ENCODE measurements at places on chromosomes 4 and X.

GRCh38 chrX:113274345-113274744 is 433.7 kb upstream of the AMOT start:
- no peak for DNase-seq

DNA sequence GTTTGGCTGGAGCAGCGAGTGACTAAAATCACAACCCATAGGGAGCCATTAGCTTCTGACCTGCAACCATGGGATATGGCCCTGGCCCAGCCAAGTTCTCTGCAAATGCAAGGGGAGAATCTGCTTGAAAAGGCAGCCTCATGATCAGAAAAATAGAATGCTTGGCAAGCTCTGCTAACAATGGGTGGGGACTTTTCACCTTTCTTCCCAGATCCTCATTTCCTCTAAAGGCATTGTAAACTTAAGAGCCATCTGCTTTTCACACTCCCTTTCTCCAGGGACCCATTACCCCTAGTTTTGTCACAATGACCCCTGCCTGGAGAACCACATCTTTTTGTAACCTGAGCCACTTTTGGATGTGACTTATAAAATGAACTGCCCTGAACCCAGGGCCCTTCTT is 104.3 kb downstream of the PARM1 start:
- no peak for DNase-seq

GRCh38 chr4:152269448-152270191 is 266.3 kb downstream of the FBXW7 start:
- no peak for DNase-seq

DNA sequence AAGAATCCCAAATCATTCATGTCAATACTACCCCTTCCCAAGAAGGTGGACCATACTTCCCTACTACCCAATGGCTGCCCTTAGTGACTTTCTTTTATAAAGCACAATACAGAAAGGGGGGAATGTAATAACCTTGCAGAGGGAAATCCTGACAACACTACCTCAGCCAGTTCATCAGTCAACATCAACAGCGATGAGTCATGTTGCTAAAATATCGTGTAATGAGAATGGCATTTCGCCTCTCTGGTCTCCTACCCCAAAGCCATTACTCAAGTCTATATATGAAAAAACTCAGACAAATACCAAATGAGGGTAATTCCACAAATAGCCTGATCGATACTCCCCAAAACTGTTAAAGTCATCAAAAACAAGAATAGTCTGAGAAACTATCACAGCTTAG is 3.3 kb upstream of the MAGEA8 start:
- no peak for DNase-seq

- no peak for DNase-seq
These were observed 77.5 kb downstream of the UCHL1 start for GRCh38 chr4:41334182-41334581.

GRCh38 chr4:3213106-3213425 is 35.9 kb upstream of the MSANTD1 start:
- no peak for DNase-seq

GRCh38 chr4:141255016-141255415 is 34.3 kb downstream of the ZNF330 start:
- DNase-seq: no peak

DNA sequence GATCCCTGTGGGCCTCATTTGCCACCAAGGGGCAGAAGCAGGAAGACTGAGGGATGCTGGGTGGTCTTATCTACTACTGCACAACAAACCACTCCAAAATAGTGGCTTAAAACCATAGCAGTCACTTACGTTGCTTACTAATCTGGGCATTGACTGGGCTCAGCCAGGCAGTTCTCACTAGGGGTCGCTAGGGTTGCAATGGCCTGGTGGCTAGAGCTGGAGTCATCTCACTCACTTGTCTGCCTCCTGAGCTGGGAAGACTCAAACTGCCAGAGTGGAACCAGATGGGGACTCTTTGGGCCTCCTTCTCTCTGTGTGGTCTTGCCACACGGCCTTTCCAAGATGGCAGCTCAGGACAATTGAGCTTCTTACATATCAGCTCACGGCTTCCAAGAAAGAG is 216.3 kb upstream of the BCOR start:
- DNase-seq: no peak

- no peak for DNase-seq
These were observed 93.4 kb downstream of the REPS2 start for GRCh38 chrX:17039826-17040225.

DNA sequence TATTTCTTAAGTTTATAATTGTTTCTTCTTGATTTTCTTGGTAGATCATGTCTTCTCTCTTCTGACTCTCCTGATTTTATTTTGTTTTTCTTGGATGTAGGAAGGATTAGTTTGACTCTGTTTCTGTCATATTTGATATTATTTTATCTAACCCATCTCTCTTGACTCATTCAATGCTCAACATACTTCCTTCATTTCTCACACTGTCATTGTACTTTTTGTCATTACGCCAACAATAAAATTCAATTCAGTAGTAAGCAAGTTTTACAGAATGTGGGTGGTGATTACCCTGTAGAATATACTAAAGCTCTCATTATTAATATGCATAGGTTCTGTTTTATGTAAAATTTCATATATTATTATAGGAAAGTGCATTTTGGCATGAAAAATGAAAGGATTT is 1303.0 kb upstream of the AGA start:
- DNase-seq: no peak

DNA sequence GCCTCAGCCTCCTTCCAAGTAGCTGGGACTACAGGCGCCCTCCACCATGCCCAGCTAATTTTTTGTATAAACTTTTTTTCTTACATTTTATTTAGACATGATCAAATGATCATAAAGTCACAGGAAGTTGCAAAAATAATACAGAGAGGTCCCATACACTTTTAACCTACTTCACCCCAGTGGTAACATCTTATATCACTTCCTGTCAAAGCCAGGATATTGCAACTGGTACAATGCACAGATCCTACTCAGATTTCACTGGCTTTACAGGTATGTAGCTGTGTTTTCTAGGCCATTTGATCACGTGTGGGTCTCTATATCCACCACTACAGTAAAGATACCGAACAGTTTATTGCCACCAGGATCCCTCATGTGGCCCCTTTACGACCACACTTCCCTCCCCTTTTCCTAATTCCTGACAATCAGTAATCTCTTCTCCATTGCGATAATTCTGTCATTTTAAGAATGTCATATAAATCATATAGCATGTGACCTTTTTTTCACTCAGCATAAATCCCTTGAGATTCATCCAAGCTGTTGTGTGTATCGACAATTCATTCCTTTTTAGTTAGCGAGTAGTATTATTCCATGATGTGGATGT is 18.0 kb downstream of the RPS6KA3 start:
- DNase-seq: no peak

DNA sequence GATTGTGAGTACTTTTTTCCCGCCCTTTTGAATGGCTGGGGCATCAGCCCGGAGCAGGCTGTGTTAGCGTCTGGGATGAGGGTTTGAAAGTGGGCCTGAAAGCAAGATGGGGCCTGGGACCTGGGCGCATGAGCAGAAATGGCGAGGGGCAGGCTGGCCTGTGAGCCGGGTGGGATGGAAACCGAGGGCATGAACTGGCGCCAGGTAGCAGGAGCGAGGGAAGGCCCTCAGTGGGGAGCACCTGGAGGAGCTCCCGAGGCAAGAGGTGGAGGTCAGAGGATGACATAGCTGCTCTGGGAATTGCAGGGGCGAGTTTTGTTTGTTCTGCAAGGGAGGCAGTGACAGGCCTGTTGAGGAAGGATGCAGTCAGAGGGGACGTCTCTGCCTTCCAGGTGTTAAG is 68.6 kb downstream of the RGS12 start:
- DNase-seq: no peak

Data from glomerular endothelial cell (primary cell).